ENCODE measurements at places on chromosomes 6 and 20. TPM values are rescaled to one million over a fixed set of nuclear protein-coding genes. Genes with fewer than 3 reads are reported as not detected.

The GINS1 gene
- total RNA-seq: 12.7 TPM

The PCSK2 gene
- total RNA-seq: not detected

The BHLHE23 gene
- not detected for total RNA-seq

The FAXC gene
- total RNA-seq: 2.2 TPM

The UNC5CL gene
- total RNA-seq: not detected

The GLP1R gene
- total RNA-seq: not detected

The NQO2 gene
- 29.4 TPM for total RNA-seq

The RWDD1 gene
- 93.4 TPM for total RNA-seq

The EYS gene
- total RNA-seq: not detected

The ERVFRD-1 gene
- not detected for total RNA-seq

The GINM1 gene
- total RNA-seq: 64.0 TPM

The MCHR2 gene
- not detected for total RNA-seq

The DNMT3B gene
- total RNA-seq: 1.5 TPM

The LRRC1 gene
- total RNA-seq: 9.6 TPM

The ADTRP gene
- total RNA-seq: 0.95 TPM

The ACTL10 gene
- 1.9 TPM for total RNA-seq

The PRL gene
- total RNA-seq: not detected

The CAPN11 gene
- total RNA-seq: not detected

The SLC22A16 gene
- total RNA-seq: not detected

The BNIP5 gene
- total RNA-seq: not detected

The C6orf132 gene
- total RNA-seq: 5.6 TPM

The ENPP3 gene
- total RNA-seq: 0.07 TPM

The SLC29A1 gene
- 13.3 TPM for total RNA-seq

The C6orf52 gene
- total RNA-seq: not detected

The PTK6 gene
- not detected for total RNA-seq

The VSTM2L gene
- total RNA-seq: 1.2 TPM

The RIMS4 gene
- not detected for total RNA-seq

The VARS2 gene
- 15.5 TPM for total RNA-seq

The HSPA12B gene
- total RNA-seq: not detected

The RIOK1 gene
- 19.5 TPM for total RNA-seq

The ELOVL4 gene
- 5.8 TPM for total RNA-seq

The BPIFA1 gene
- total RNA-seq: not detected

The DDRGK1 gene
- 29.7 TPM for total RNA-seq

The KIAA0408 gene
- 0.96 TPM for total RNA-seq

The CRISP2 gene
- not detected for total RNA-seq

The NKAPL gene
- not detected for total RNA-seq
